ENCODE measurements at places on chromosomes 5 and 9. TPM values are rescaled to one million over a fixed set of nuclear protein-coding genes. Genes with fewer than 3 reads are reported as not detected.

DNA sequence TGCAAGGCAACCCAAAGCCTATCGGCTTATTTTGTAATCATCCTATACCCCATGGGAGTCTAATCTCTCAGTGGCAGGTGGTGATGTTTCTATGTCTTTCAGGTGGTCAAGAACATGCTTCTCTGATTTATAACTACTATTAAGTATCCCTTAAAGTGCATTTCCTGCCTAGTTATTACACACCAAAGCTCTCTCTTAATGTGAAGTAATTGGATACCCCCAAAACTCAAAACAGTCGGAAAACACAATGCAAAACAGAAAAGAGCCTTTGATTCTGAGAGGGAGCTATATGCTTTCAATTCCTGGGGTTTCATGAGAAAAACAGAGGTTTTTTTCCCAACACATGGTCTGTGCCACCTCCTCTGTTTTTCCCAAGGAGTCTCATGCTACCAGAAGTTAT is 416.4 kb downstream of the CSNK1G3 start:
- DNase-seq = no peak
- no peak overlapping the region for H3K4me3 ChIP-seq
- H3K27ac ChIP-seq = no peak overlapping the region
- no peaks in the 10 kb centered on the region for H3K4me1 ChIP-seq

DNA sequence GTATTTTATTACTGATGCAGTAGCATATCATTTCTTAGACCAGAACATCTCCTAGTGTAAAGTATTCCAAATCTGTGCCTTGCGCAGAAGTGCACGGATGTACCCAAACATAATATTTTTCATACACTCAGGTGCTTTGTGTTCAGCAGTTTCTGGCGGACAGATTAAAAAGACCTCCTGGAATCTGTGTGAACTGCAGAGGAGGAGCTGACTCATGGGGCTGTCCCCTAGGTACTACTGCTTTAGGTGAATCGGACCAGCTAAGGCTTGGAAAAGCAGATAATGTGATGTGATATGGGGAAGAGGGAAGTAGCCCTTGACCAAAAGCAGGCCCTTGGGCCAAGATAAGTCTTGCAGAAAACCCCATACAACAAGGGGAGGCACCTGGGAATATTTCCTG is 310.1 kb downstream of the PLK2 start:
- H3K27ac ChIP-seq = no peak overlapping the region
- H3K36me3 ChIP-seq = no peaks in the 10 kb centered on the region
- DNase-seq = no peak
- no peaks in the 10 kb centered on the region for H3K4me1 ChIP-seq
- no peaks in the 10 kb centered on the region for H3K27me3 ChIP-seq

GRCh38 chr9:74577956-74578355 is 80.8 kb downstream of the RORB start:
- peak; percentile 3 for DNase-seq
- H3K27ac ChIP-seq = no peak overlapping the region
- no peaks in the 10 kb centered on the region for H3K27me3 ChIP-seq
- H3K4me3 ChIP-seq = no peak overlapping the region

GRCh38 chr5:179834120-179834519 is 13.4 kb downstream of the SQSTM1 start:
- H3K4me1 ChIP-seq = no peaks in the 10 kb centered on the region
- DNase-seq = no peak
- H3K4me3 ChIP-seq = no peak overlapping the region
- no peaks in the 10 kb centered on the region for H3K27me3 ChIP-seq

GRCh38 chr5:105639068-105639467 is 2031.7 kb downstream of the EFNA5 start:
- no peaks in the 10 kb centered on the region for H3K4me1 ChIP-seq
- H3K27me3 ChIP-seq = no peaks in the 10 kb centered on the region
- no peak for DNase-seq
- H3K36me3 ChIP-seq = no peaks in the 10 kb centered on the region
- H3K4me3 ChIP-seq = no peak overlapping the region

DNA sequence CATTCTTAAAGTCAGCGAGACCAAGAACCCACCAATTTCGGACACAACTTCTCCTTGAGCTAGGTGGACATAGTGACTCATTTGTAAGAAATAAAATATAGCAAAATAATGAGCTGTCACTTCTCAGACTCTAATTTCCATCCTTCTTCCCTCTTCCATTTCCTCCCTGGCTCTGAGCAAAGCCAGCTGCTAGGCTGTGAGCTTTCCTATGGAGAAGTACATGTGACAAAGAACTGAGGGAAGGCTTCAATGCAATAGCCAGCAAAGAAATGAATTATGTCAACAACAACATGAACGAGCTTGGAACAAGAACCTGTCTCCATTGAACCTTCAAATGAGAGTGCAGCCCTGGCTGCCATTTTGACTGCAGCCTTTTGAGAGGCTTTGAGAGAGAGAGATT is 25.9 kb upstream of the SELENOP start:
- H3K4me3 ChIP-seq = no peak overlapping the region
- H3K27ac ChIP-seq = no peak overlapping the region
- H3K27me3 ChIP-seq = peaks cover 3% of the 10 kb centered on the region
- H3K36me3 ChIP-seq = no peaks in the 10 kb centered on the region
- H3K4me1 ChIP-seq = no peaks in the 10 kb centered on the region

DNA sequence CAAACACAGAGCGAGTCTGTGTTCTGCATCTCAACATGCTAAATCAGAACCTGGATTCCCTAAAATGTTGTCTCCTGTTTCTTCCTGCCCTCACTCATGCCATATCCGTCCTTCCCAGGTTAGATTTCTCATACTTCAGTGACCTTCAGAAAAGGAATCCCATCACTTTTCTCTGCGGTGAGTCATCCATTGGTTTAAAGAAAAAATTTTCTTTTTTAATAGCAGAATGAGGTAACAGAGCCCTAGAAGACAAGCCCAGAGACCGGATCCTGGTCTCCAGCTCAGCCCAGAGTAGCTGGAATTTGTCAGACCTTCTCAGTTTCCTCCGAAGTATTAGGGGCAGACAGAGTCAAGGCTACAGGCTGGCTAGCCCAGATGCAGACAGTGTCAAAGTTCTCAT is 143.2 kb upstream of the DMRT1 start:
- H3K27me3 ChIP-seq = no peaks in the 10 kb centered on the region
- no peaks in the 10 kb centered on the region for H3K36me3 ChIP-seq
- H3K27ac ChIP-seq = peak overlapping the region; percentile 86
- peak; percentile 61 for DNase-seq
- H3K4me3 ChIP-seq = no peak overlapping the region

DNA sequence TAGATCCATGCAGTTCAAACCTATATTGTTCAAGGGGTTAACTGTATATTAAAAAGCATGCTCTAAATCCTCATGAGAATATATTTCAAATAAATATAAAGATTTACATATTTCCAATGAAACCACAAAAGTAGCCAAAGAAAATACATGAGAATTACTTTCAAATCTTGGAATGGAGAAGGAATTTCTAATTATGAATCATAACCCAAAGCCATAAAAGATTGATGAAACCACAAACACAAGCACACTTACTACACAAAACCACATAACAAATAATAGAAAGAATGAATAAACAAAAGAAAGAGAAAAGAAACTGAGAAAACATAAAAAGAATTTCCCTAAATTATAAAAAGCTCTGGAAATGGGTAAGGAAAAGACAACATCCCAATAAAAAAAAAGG is 16.0 kb downstream of the ERP44 start:
- no peak overlapping the region for H3K27ac ChIP-seq
- peaks cover 15% of the 10 kb centered on the region for H3K4me1 ChIP-seq
- H3K4me3 ChIP-seq = no peak overlapping the region
- no peaks in the 10 kb centered on the region for H3K36me3 ChIP-seq

DNA sequence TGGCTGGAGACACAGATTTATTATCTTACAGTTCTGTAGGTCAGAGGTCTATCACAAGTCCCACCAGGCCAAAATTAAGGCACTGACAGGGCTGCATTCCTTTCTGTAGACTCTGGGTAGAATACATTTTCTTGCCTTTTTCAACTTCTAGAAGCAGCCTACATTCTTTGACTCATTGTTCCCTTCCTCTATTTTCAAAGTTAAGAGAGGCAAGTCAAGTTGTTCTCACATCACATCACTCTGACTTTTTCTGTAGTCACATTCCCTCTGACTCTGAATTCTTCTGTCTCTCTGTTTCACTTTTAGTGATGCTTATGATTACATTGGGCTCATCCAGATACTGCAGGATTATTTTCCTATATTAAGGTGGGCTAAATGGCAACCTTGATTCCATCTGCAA is 119.0 kb downstream of the MELK start:
- H3K4me3 ChIP-seq = no peak overlapping the region
- peaks cover 2% of the 10 kb centered on the region for H3K27me3 ChIP-seq
- H3K4me1 ChIP-seq = no peaks in the 10 kb centered on the region
- DNase-seq = no peak

GRCh38 chr5:75603371-75603770 is 7.9 kb upstream of the ANKDD1B start:
- peaks cover 4% of the 10 kb centered on the region for H3K4me1 ChIP-seq
- no peaks in the 10 kb centered on the region for H3K36me3 ChIP-seq
- peak; percentile 66 for DNase-seq
- no peak overlapping the region for H3K4me3 ChIP-seq

DNA sequence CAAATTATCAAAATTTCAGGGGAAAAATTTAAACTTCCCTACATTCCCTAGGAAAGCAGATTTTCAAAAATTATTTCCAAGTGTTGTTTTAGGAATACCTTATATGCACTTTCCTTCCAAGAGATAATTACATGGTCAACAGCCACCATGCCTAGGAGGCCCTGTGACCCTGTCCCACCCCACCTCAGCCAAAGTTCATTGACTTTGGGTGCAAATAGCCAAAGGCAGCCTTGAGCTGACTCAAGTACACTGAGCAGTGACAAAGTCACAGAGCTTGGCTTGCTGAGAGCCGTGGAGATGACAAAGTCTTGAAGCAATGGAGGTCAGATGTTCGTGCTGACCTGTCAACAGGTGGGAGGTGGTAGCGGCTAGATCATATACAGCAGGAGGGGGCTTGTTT is 24.3 kb upstream of the FBP1 start:
- no peak overlapping the region for H3K4me3 ChIP-seq
- no peak overlapping the region for H3K27ac ChIP-seq
- no peaks in the 10 kb centered on the region for H3K36me3 ChIP-seq

GRCh38 chr5:53368966-53369605 is 111.3 kb upstream of the FST start:
- H3K4me3 ChIP-seq = no peak overlapping the region
- no peaks in the 10 kb centered on the region for H3K36me3 ChIP-seq
- DNase-seq = no peak

DNA sequence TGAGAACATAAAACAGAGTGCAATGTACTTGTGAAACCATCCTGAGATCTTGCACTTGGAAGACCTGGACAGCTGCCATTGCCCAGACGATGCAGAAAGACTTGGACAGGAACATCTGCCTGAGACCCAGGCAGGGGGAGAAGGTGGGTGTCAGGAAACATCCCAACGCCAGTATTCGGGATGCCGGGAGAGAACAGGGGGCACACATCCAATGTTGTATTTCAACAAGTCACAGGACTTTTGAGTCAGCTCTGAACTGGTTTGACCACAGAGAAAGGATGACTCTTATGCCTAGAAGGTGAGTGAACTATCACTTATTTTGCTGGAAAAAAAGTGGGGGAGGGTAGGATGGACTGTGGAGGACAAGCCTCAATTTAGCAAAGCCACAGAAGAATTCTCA is 124.6 kb downstream of the ROR2 start:
- no peak for DNase-seq
- no peak overlapping the region for H3K27ac ChIP-seq
- H3K4me1 ChIP-seq = no peaks in the 10 kb centered on the region
- H3K36me3 ChIP-seq = no peaks in the 10 kb centered on the region

- no peak overlapping the region for H3K4me3 ChIP-seq
- H3K27ac ChIP-seq = no peak overlapping the region
- no peaks in the 10 kb centered on the region for H3K36me3 ChIP-seq
- H3K4me1 ChIP-seq = no peaks in the 10 kb centered on the region
- DNase-seq = no peak
Observed at GRCh38 chr5:61744690-61745619, 412.9 kb downstream of the ZSWIM6 start.

DNA sequence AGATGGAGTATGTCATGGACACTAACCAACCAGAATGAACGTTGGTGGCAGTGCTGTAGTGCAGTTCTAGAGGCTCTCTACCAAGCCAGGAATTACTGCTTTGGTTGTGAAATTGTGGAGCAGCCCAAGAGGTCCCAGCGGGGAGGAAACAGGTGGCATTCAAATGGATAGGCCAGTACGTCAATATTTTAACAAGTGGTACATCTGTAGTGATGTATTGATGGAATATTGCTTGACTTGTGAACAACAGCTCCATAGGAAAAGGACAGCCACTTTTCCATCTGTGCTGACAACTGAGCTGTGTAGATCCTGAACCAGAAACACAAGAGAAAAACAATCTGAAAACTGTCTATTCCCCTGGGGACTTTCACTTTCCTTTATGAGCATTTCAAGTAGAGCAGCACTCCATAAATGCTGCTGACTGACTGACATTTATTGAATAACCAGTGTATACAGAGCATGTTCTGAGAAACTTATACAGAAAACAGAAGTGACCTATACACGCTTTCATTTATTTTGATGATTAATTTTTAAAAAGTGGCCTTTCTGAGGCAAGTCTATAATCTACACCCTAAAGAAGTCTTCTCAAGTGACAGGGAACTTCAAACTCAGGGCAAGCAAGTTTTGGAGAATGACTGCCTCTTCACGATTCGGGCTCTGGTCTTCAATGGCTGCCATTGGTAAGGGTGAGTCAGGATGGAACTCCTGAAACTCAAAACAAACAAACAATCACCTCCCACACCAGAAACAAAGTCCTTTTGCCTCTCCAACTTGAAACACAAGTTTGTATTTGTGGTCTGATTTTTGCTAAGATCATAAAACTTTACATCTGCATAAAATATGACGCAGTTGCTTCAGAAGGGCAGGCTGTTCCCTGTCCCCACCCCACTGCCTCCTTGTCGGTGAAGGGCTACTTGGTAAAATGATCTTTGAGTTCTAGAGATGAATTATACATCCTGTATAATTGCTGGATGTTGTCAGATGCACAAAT is 362.4 kb downstream of the NDUFS4 start:
- no peak overlapping the region for H3K4me3 ChIP-seq
- no peak for DNase-seq

GRCh38 chr5:44532981-44533380 is 143.8 kb upstream of the FGF10 start:
- H3K27ac ChIP-seq = no peak overlapping the region
- DNase-seq = no peak
- no peaks in the 10 kb centered on the region for H3K36me3 ChIP-seq
- H3K27me3 ChIP-seq = no peaks in the 10 kb centered on the region

The BNC2 gene
- 12.1 TPM for polyA plus RNA-seq

The SPINK4 gene
- not detected for polyA plus RNA-seq

The OR1Q1 gene
- polyA plus RNA-seq = not detected

The NDST1 gene
- 42.6 TPM for polyA plus RNA-seq

The PCDHB3 gene
- 0.22 TPM for polyA plus RNA-seq

The FBXO38 gene
- polyA plus RNA-seq = 18.6 TPM

The IL5 gene
- polyA plus RNA-seq = not detected

The PFN3 gene
- not detected for polyA plus RNA-seq

Measured in endothelial cell of umbilical vein (primary cell).